Central memory CD8-positive, alpha-beta T cell (primary cell): ENCODE measurements at places on chromosomes 16 and 17.

DNA sequence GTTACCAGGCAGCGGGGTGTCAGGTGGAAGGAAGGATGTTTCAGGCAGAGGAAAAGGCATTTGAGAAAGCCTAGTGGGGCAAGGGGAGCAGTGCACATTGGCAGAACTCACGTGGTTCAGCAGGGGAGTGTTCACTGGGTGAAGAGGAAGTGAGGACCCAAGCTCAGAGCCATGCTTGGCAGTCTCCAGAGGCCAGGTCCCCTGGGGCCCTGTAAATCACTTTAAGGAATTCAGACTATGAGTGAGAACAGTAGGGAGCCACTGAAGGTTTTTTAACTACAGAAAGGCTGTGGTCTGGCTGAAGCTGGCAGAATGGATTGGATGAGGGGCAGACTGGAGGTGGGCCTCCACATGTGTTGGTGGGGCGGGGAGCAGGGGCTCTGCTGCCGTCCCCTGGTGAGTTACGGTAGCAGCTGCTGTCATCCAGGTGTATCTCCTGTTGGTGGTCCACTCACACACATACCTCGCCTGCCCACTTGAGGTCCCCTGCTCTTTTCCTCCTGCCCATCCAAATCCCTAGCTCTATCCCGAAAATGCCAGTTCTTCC is 5.1 kb downstream of the CLEC16A start:
- DNase-seq, result no peak

- DNase-seq, result no peak
Measured at GRCh38 chr17:15090533-15090932, 174.6 kb downstream of the PMP22 start.

- no peak for DNase-seq
Measured at GRCh38 chr17:74971842-74972106, 785 bp downstream of the HID1 start.

DNA sequence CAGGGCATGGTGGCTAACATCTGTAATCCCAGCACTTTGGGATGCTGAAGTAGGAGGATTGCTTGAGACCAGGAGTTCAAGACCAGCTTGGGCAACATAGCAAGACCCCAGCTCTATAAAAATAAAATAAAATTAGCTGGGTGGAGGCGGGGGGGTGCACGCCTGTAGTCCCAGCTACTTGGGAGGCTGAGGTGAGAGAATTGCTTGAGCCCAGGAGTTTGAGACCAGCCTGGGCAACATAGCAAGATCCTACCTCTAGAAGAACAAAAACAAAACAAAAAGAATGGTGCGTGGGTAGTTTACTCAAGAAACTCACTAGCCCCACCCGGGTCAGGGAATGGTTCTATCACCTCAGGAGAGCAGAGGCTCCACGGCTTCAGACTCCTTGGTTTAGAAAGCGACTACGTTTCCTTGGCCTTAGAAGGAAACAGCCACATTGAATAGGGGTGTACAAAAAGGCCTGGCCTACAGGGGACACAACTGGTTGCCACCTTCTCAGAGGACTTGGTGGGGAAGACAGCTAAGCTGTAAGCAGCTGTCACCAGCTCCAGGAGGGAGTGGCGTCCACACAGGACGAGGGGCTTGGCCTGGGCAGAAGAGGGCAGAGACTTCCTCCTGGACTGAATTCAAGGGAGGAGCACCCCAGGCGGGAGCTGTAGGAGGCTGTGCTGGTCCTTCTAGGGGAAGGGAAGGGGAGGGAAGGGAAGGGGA is 716 bp downstream of the TK1 start:
- no peak for DNase-seq

DNA sequence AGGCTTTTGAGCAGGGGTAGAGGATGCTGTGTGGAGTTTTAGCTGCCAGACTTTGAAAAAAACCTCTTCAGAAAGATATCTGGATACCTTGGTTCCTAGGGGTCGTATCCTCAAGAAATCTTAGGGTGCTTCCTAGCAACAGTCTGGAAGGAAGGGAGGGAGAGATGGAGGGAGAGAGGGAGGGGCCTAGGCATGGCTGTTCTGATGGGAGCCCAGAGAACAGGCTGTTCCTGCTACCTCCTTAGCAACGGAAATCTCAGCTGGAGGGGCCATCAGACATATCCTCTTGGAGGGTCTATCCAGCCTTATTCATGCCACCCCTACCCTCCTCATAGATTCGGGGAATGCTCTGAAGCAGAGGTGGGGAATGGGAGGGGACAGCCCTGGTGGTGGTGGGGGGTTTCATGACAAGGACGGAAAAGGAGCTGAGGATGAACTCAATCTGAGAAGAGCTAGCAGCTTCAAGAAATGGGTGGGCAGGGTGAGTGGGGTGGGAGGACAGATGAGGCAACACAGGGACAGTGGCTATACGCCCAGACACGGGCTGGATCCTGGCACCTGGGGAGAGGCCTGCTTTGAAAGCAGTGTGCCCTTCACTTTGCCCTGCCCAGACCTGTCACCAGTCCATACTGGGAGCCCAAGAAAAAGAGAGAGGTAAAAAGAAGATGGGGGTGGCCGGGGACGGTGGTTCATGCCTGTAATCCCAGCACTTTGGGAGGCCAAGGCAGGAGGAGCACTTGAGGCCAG is 2.9 kb upstream of the THRA start:
- no peak for DNase-seq

DNA sequence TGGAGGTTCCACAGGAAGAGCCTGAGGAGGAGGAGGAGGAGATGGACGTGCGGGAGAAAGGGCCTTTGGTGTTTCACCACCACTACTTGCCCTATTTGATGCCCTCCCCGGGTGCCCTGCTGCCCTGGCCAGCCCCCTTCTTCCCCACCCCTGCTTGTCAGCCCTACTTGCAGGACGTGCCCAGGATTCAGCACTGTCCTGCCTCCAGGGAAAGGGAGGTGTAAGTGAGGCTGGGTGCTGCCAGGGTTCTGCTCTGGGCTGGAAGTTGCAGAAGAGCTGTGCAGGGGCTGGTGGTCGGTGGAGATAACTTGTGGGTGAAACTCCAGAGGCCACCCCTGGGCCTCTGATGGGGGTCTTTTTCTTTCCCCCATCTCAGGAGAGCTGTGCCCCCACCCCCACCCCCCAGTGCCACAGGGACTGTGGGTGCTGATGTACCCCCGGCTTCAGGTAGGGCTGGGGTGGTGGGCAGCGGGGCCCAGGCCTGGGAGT is 3.0 kb downstream of the PRR29 start:
- DNase-seq, result no peak

GRCh38 chr17:68790931-68791330 is 164.3 kb downstream of the ABCA8 start:
- DNase-seq, result no peak

- no peak for DNase-seq
Measured at GRCh38 chr17:58312829-58313228, 15.8 kb downstream of the TSPOAP1 start.

- no peak for DNase-seq
Measured at GRCh38 chr16:22123146-22123545, 30.8 kb downstream of the VWA3A start.

DNA sequence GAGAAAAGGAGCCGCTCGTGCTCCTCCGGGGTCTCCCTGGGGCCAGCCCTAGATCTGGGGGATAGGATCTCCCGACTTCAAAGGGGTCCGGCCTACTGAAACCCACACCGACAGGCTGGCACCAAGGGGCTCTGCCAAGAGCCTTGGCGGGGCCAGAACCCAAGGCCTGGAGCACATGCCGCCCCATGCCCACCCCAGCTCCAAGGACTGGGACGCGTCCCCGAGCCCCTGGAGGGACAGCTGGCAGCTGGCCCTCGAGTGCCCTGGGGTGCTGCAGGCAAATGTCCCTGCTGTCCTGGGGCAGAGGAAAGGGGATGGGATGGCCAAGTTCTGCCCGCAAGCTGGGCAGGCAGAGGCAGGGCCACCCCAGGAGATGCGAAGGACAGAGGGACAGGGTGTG is 31.8 kb upstream of the ZFPM1 start:
- DNase-seq, result no peak

- DNase-seq, result no peak
Measured at GRCh38 chr17:65548269-65548969, 13.0 kb downstream of the AXIN2 start.

- no peak for DNase-seq
Measured at GRCh38 chr17:43631429-43631828, 30.3 kb downstream of the MEOX1 start.

- DNase-seq, result no peak
Measured at GRCh38 chr17:8141045-8141444, 11.2 kb downstream of the PER1 start.

- DNase-seq, result no peak
Measured at GRCh38 chr17:70181376-70181775, 12.0 kb downstream of the KCNJ2 start.
